Uterus (tissue), 4 donors: ENCODE measurements at places on chromosomes 2 and 18. TPM values are rescaled to one million over a fixed set of nuclear protein-coding genes. Genes with fewer than 3 reads are reported as not detected.

GRCh38 chr2:240107477-240107796 lies 28.7 kb downstream of the COPS9 start:
- H3K36me3 ChIP-seq = no peaks in the 10 kb centered on the region
- DNase-seq = no peak
- no peak overlapping the region for H3K4me3 ChIP-seq
- H3K27me3 ChIP-seq = no peaks in the 10 kb centered on the region
- no peak overlapping the region for H3K27ac ChIP-seq

DNA sequence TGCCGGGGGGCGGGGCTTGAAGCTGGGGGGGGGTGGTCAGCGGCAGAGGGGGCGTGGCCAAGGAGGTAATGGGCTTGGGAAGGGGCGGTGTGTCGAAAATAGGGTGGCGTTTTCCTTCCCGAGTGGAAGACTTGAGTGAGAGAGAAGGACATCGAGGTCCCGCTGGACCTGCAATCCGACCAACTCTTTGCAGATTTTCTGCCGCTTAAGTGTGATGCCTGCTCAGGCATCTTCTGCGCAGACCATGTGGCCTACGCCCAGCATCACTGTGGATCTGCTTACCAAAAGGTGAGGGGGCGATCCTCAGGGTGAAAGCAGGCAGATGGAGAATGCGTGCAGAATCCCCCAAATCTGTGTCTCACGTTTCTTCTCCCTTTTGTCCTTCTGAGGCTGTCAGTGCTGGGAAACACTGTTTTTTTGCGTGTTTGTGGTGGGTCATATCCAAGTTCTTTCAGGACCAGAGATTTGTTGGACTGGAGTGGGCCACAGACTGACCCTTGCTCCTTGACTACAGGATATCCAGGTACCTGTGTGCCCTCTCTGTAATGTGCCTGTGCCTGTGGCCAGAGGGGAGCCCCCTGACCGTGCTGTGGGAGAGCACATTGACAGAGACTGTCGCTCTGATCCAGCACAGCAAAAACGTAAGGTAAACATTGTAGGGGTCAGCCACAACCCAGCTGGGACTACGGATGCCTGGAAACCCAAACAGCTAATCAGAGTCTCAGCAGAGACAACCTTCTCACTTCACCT lies 727 bp downstream of the ZFAND2B start:
- DNase-seq = no peak
- no peaks in the 10 kb centered on the region for H3K36me3 ChIP-seq
- H3K4me1 ChIP-seq = peaks cover 7% of the 10 kb centered on the region
- H3K27me3 ChIP-seq = no peaks in the 10 kb centered on the region

DNA sequence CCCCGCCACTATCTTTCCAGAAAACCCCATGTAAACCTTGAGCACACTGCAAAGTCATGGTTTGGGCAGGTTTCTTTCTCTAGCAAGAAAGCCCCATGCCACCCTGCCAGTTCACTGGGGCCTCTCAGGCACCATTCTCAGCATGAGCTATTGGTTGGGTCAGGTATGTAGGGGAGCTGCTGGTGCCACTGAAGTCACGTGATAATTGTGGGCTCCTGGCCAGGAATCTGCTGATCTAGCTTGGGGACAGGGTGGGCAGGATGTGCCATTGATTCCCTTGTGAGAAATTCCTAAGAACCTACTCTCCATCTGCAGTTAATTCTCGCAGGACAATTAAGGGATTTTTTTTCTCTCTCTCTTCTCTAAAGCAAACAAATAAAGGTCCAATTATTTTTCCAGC lies 26.5 kb upstream of the HNMT start:
- H3K4me1 ChIP-seq = no peaks in the 10 kb centered on the region
- DNase-seq = no peak

Gene RGPD4
- total RNA-seq = not detected
